ENCODE measurements at places on chromosomes 2 and 18.

- DNase-seq, result no peak
These were observed 46.5 kb downstream of the ZAP70 start for GRCh38 chr2:97759727-97760407.

- DNase-seq, result no peak
These were observed 11.7 kb upstream of the PDE11A start for GRCh38 chr2:178084273-178084672.

GRCh38 chr2:159046966-159047365 is 78.5 kb downstream of the TANC1 start:
- DNase-seq, result no peak

- no peak for DNase-seq
These were observed 56.5 kb downstream of the CCBE1 start for GRCh38 chr18:59640721-59641120.

Data from SHP77 treated with DMSO at 0.1 percent for 48 hours (cell line).